Activated CD4-positive, alpha-beta memory T cell treated with anti-CD3 and anti-CD28 coated beads, Interleukin-2, amount 10 ng/mL, durations not matched to agents 7 days and 5 days (primary cell): ENCODE measurements at places on chromosomes 7 and 10. TPM values are rescaled to one million over a fixed set of nuclear protein-coding genes. Genes with fewer than 3 reads are reported as not detected.

EPO gene
- not detected for total RNA-seq

HMX3 gene
- total RNA-seq, result not detected

SKAP2 gene
- 12.8 TPM for total RNA-seq

CLRN3 gene
- not detected for total RNA-seq

GARS1 gene
- 264 TPM for total RNA-seq

COL13A1 gene
- not detected for total RNA-seq

HGF gene
- not detected for total RNA-seq

RADIL gene
- total RNA-seq, result not detected

WIPF3 gene
- not detected for total RNA-seq

SRI gene
- total RNA-seq, result 168 TPM

PRSS37 gene
- not detected for total RNA-seq

TEX36 gene
- not detected for total RNA-seq

PPP1R9A gene
- not detected for total RNA-seq

FAM241B gene
- 2.7 TPM for total RNA-seq

RINT1 gene
- 20.5 TPM for total RNA-seq

ERLIN1 gene
- total RNA-seq, result 12.6 TPM

DNAJC12 gene
- total RNA-seq, result 4.1 TPM

ANKRD61 gene
- not detected for total RNA-seq

TAF5 gene
- 13.2 TPM for total RNA-seq

AKR1C8 gene
- total RNA-seq, result 0.63 TPM

SLC13A4 gene
- total RNA-seq, result not detected

PON1 gene
- not detected for total RNA-seq

REEP3 gene
- total RNA-seq, result 22.8 TPM

KLF14 gene
- not detected for total RNA-seq

CAV2 gene
- total RNA-seq, result not detected

PRPF18 gene
- 26.0 TPM for total RNA-seq

RET gene
- total RNA-seq, result 0.28 TPM

POLR3A gene
- 16.6 TPM for total RNA-seq

ARHGAP21 gene
- total RNA-seq, result 36.0 TPM

HKDC1 gene
- 4.2 TPM for total RNA-seq

FGFBP3 gene
- total RNA-seq, result 1.3 TPM

NRG3 gene
- not detected for total RNA-seq

TSPAN12 gene
- not detected for total RNA-seq

VWC2 gene
- not detected for total RNA-seq

THSD7A gene
- not detected for total RNA-seq

SLC39A12 gene
- not detected for total RNA-seq

MAP3K8 gene
- 40.3 TPM for total RNA-seq

FRMPD2 gene
- not detected for total RNA-seq

NEUROG3 gene
- 0.23 TPM for total RNA-seq
